CD4-positive, alpha-beta T cell treated with Interleukin-4 for 1 hour (primary cell): ENCODE measurements at places on chromosomes 1 and 21.

DNA sequence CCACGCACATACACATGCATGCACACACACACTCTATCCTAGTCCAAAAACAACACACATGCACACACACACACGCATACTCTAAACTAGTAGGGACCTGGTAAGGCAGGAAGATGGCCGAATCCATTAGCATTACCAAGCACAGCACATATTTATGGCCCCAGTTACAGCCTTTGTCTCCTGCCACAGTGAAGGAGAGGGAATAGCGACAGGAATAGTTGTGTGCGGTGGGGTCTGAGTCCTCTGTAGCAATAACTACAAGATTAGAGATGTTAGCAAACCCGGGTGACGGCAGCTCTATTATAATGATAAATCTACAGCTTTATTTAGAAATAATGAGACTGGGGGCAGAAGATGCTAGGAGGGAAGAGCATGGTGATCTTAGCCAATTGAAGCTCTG, 20.5 kb downstream of the SYT6 start:
- DNase-seq: no peak

- no peak for DNase-seq
Observed at GRCh38 chr1:29525941-29526340, 289.6 kb downstream of the PTPRU start.

DNA sequence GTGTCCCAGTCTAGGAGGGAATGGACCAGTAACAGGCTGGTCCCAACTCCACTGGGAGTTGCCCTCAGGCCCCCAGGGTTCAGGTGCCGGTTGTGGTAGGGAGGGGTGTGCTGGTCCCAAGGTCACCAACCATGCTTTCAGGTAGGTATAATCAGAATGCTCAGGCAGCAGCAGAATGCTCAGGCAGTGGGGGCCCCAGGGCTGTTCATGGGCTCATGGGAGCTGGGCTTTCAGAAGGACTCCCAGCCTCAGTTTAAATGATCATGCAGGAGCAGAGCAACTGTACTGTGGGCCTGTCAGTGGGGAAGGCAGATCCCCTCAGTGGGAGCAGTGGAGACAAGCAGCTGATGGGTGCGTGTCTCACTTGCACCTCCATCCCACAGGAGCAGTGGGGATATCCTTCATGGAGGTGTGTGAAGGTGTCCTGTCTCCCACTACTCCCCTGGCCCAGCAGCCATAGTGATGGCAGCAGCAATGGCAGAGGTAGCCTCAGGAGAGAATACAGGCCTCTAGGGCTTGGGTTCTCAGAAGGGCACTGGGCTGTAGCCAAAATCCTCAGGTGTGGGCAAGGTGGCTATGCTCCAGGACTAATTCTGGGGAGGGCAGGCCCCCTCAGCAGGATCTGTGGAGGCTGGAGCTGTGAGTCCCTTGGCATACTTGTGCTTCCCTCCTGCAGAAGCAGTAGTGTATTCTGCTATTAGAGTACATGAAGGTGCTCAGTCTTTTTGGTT, 917.3 kb upstream of the B3GALT2 start:
- DNase-seq: no peak

DNA sequence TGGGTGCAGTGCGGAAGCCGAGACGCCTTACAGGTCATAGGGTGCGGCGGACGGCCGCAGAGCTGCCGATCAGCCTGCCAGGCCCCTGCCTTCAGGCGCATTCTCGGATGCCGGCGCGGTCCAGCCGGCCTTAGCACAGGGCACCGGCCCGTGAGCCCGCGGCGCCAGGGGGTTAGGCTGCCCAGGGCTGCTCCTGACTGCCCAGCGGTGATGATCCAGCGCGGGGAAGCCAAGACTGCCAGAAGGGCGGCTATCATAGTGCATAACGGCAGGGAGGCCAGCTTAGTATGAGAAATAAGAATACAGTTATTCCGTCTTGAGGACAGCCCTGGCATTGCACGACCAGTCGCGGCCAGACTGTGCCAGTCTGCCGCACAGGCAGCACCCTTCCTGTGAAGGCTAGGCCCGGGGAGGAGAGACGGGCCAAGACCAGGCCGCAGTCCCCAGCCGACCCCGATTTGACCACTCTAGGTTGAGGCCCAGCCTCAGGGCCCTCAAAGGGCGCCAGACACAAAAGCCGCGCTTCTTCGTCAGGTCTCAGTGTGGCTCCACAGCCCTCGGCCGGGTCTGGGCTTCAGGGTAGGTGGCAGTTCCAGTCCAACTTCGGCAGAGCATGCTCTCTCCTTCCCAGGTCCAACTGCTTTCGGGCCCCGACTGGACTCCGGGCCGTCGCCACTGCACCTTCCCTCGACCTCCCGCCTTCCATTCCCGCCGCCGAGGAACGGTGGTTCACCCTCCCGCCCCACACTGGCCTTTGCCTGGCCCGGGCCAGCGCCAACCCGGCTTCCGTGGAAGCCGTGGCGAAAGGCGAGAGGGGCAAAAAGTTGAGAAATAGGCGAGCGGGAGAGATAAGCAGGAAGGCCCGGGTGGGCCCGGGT, 829 bp downstream of the ALX3 start:
- no peak for DNase-seq

DNA sequence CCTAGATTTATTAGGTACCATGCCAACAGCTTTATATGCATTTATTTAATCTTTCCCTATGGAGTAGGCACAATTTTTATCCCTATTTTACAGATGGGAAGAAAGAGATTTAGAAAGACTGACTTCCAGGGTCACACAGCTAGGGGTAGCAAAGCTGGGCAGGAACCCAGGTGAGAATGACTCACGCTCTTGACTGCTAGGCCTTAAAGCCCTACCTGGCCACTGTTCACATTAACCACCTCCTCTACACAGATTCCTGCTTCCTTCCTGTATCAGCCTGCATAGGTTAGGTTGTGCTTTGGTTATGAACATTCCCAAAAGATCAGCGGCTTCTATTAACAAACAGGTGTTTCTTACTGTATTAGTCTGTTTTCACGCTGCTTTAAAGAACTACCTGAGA, 53.2 kb downstream of the DNAJC6 start:
- DNase-seq: no peak

GRCh38 chr1:181040284-181040865, 6.6 kb downstream of the MR1 start:
- DNase-seq: no peak

DNA sequence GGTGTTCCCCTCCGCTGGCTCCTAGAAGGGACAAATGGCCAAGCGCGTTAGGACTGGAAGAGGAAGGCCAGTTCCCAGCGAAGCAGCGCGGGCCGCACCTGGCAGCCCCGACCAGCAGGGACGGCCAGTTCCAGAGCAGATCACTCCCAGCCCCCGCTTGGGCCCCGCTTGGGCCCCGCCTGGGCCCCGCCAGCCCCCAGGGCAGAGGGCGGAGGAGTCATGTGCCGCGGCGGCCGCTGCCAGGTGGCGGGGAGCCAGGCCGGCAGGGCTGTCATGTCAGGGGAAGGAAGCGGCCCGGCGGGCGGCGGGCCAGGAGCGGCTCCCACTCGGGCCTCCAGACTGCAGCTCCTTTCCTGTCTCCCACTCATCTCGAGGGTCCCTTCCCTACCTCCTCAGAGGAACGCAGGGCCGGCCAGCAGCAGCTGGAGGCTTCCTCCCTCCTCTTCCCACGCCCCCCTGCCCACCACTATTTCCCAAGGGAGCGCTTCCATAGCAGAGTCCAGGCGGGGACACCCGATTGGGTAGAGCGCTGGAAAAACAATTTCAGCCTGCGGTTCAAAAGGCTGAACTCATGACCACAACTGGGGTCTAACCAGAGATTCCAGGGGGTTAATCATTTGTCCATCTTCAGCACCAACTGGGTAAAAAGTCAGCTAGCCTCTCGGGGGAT, 16.5 kb downstream of the ZNF697 start:
- no peak for DNase-seq

GRCh38 chr21:39315603-39316445, 2.4 kb upstream of the BRWD1 start:
- DNase-seq: peak; percentile 56

GRCh38 chr1:214801191-214801590, 198.2 kb downstream of the CENPF start:
- DNase-seq: no peak

- DNase-seq: no peak
Observed at GRCh38 chr1:31801458-31801857, 14.4 kb downstream of the SPOCD1 start.

DNA sequence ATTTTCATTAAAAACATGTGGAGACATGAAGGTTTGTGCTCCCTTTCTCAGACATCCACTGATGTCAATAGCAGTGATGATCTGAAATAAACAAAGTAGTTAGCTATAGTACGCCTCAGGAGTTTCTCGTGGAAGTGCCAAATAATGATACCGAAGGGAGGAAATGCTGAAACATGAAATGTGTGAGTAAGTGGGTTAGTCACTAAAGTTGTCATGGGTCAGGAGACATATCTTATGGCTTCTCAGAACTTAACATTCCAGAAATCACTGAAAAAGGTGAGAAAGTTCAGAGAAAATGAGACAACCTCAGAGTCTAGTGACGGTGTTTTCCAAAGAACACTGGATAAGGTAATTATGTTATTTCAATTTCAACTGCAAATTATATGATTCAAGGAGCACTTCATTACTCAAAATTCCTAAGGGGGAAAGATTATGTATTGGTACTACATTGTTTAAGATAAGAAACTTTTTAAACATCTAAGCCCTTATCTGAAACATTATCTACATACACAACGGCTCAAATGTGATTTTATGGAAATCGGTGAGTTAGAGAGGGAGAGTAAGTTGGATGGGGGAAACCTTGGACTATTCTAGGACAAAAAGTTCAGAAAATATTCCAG, 20.6 kb downstream of the NIBAN1 start:
- DNase-seq: no peak

- no peak for DNase-seq
Observed at GRCh38 chr1:56491441-56491840, 87.9 kb downstream of the PLPP3 start.

DNA sequence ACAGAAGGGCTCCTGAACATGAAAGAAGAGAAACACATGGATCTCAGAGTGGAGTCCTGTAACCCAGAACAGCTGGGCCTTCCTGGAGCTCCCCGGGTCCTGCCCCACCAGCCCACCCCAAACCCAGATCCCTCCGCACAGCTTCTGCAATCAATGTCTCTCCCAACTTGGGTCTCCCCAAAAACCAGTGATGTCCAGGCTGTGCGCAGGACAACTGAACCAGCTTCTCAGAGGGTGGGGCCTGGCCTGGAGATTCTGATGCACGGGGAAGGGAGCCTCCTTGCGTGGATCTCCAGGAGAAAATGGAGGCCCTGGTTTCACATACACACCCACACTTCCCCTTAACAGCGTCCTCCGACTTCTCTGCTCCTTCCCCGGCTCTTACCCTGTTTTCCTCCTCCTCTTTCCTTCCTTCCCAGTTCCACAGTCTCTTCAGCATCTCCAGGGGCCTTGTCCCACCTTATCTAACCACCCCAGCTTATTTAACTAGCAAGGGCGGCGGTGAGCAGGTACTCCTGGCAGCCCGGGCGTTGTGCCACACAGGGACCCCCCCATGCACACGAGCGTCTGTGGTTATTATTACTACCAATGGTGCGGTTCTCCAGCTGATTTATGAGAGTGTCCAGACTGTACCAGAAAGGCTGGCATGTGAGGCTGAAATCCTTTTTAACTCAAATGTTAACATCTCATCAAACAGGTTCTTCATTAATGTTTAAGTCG, 11.2 kb upstream of the MX2 start:
- no peak for DNase-seq

DNA sequence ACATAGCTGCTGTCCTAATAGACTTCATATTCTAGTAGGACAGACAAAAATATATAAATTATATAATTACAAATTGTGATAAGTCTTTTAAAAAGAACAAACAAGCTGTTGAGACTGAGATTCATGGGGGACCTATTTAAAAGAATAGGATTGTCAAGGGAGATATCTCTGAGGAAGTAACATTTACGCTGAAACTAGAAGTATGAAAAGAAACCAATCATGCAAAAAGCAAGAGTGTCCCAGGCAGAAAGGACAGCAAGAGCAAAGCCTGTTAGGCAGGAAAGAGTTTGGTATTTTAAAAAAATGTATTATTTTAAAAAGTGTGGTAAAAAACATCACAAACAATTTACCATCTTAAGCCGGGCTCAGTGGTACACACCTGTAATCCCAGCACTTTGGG, 9.1 kb upstream of the METTL13 start:
- DNase-seq: no peak

DNA sequence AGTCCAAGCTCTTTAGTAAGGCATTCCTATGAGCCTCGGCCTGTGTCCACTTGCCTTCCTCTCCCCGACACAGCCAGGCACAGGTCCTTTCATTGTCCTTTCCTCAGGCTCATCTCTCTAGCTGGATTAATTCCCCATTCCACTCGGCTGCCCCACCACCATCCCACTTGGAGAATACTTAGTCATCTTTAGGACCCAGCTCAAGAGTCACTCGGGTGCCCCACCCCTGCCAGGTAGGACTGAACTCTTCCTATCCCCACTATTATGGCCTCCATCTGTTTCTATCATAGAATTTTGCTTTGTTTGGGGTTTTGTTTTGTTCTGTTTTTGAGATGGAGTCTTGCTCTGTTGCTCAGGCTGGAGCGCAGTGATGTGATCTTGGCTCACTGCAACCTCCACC, 45.9 kb upstream of the ATP2B4 start:
- no peak for DNase-seq
